ENCODE measurements at places on chromosomes 7 and 10. TPM values are rescaled to one million over a fixed set of nuclear protein-coding genes. Genes with fewer than 3 reads are reported as not detected.

DNA sequence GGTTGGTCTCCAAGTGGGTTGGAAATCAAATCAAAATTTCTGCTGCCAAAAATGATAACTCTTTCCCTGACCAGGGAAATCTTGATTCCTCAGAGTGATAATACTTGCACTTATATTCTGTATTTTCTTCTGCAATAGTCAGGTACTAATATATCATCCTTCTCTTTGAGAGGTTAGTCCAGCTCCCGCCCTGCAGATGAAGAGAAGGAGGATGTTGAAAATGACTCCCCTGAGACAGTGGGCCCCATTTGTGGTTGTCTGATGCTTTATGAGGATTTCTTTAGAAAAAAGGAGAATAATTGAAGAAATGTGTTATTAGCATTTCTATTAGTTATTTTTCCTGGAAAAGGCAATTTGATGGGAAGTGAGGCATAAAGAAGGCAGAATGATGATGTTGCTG is 213.0 kb downstream of the SEC23IP start:
- H3K4me3 ChIP-seq, result no peak overlapping the region
- DNase-seq, result no peak
- H3K4me1 ChIP-seq, result no peaks in the 10 kb centered on the region
- H3K36me3 ChIP-seq, result no peaks in the 10 kb centered on the region
- no peak overlapping the region for H3K27ac ChIP-seq
- H3K27me3 ChIP-seq, result no peaks in the 10 kb centered on the region

- peaks cover 23% of the 10 kb centered on the region for H3K4me1 ChIP-seq
- H3K4me3 ChIP-seq, result no peak overlapping the region
- no peaks in the 10 kb centered on the region for H3K27me3 ChIP-seq
Measured at GRCh38 chr7:74061840-74062539, 21.6 kb upstream of the LIMK1 start.

DNA sequence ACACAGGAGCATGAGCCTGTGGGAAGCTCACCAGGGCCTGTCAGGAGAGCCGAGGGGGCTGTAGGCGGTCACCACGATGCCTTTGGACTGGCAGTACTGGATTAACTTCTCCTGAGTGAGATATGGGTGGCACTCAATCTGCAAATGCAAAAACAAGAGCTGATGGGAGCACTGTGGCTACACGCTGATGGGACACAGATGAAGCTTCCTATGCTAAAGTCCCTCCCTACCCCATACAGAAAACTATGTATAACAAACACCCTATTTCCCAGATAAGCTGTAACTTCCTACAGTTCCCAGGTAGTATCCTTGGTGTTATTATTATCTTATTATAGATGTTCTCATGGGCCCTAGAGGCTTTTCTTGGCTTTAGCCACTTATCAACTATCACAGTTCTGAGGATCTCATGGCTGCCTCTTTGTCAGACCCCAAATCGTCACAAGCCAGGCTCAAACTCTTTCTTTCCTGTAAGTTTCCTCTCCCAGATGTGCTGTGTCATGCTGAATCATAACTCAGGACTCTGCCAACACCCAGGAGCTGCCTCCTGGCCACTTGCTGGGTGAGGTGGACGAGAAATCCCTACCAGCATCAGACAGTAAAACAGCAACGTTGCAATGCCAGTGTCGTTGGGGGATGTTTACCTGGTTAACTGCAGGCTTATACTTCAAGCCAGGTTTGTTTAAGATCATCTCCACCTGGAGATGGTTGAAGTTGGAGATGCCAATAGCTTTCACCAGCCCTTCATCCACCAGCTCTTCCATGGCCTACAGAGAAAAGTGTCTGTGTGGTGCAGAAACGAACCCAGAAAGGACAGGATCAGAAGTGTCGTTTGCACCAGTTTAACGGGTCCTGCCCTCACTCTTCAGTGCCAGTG is 10.3 kb downstream of the AKR1B1 start:
- no peaks in the 10 kb centered on the region for H3K27me3 ChIP-seq
- H3K36me3 ChIP-seq, result peaks cover 76% of the 10 kb centered on the region
- peaks cover 9% of the 10 kb centered on the region for H3K4me1 ChIP-seq

DNA sequence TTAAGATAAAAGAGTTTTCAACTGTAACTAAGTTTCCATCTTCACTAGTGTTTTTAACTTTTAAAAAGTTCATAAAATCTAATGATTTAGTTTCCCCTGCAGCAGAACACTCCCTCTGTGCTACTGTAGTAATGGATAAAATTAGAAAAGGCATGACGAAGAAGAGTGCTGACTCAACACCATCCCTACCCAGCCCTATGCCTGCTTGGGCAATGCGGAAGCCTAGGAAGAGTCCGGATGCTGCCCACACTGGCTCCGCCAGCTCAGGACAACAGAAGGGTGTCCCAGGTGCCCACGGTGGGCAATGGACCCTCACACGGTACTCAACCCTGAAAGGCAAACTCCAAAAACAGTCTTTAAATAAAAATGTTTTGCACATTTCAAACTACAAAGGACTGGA is 118.2 kb downstream of the LARP4B start:
- peaks cover 9% of the 10 kb centered on the region for H3K4me1 ChIP-seq
- peaks cover 67% of the 10 kb centered on the region for H3K36me3 ChIP-seq
- no peaks in the 10 kb centered on the region for H3K27me3 ChIP-seq
- no peak overlapping the region for H3K27ac ChIP-seq
- no peak for DNase-seq

DNA sequence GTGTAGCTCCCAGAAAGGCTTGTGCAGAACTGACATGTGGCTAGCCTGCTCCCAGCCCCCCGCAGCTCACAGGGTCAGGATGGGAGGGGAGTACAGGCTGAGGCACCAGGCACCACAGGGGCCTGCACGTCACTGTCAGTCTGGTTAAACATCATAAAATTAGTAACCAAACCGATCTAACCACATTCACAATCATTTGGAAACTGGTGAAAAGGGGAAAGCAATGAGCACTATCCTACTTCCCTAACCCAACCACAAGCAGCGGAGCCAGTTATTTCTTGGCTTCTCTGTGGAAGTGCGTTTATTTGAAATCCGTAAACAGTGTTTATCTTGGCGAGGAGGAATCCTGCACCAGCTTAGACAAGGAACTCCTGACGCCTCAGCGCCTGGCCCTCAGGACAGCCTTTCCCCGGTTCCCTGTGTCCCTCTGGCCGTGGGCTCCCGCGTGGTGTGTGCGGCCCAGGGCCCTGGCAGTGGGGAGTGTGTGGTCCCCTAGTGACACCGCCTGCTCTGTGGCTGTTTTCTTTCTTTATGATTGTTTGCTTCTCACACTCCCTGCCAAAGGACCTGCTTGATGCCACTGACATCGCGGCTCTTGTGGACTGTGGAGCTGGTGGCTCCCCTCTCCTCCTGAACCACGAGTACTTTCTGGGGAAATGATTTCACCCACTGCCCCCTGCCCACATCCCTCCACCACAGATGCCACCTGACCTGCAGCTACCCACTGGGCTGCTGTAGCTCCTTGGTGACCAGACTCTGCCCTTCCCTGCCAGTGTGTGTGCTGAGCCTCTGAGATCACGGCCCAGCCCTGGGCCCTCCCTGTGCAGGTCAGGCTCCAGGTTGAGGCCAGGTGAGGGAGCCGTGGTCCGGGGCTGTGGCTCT is 38.0 kb downstream of the INPP5A start:
- peak overlapping the region; percentile 18 for H3K27ac ChIP-seq
- H3K27me3 ChIP-seq, result no peaks in the 10 kb centered on the region
- DNase-seq, result no peak
- H3K4me1 ChIP-seq, result peaks cover 68% of the 10 kb centered on the region
- no peak overlapping the region for H3K4me3 ChIP-seq

GRCh38 chr7:80146545-80147182 is 12.0 kb downstream of the GNAI1 start:
- H3K4me3 ChIP-seq, result no peak overlapping the region
- peaks cover 13% of the 10 kb centered on the region for H3K4me1 ChIP-seq
- no peaks in the 10 kb centered on the region for H3K27me3 ChIP-seq
- H3K36me3 ChIP-seq, result no peaks in the 10 kb centered on the region

DNA sequence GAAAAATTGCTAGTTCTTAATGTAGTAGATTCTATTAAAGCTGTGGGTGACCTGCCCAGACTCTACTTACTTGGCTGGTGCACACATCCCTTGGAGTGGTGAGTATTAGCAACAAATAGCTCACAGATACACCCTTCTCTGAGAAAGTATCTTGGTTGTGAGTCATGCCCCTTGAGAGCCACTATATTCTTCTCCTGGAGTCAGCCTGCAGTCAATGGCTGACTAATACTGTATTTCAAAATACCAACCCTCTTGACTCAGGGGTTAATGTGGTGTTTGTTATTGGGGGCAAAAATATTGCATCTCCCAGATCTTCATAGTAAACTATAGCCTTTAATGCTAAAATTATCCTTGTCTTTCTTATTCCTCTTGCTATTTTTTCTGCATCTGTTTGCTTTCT is 354.9 kb downstream of the BMPER start:
- H3K4me3 ChIP-seq, result no peak overlapping the region
- H3K27me3 ChIP-seq, result no peaks in the 10 kb centered on the region
- no peaks in the 10 kb centered on the region for H3K4me1 ChIP-seq
- H3K27ac ChIP-seq, result no peak overlapping the region

- DNase-seq, result no peak
- H3K36me3 ChIP-seq, result no peaks in the 10 kb centered on the region
- H3K27ac ChIP-seq, result no peak overlapping the region
- no peak overlapping the region for H3K4me3 ChIP-seq
- no peaks in the 10 kb centered on the region for H3K4me1 ChIP-seq
Measured at GRCh38 chr7:78052112-78052511, 253.5 kb downstream of the PHTF2 start.

- no peaks in the 10 kb centered on the region for H3K36me3 ChIP-seq
- no peak overlapping the region for H3K27ac ChIP-seq
- H3K4me1 ChIP-seq, result peaks cover 6% of the 10 kb centered on the region
- H3K4me3 ChIP-seq, result no peak overlapping the region
- no peaks in the 10 kb centered on the region for H3K27me3 ChIP-seq
Measured at GRCh38 chr7:69698109-69698825, 100.0 kb downstream of the AUTS2 start.

- H3K27me3 ChIP-seq, result no peaks in the 10 kb centered on the region
- no peaks in the 10 kb centered on the region for H3K36me3 ChIP-seq
- H3K27ac ChIP-seq, result no peak overlapping the region
Measured at GRCh38 chr7:12741951-12742575, 54.6 kb downstream of the ARL4A start.

GRCh38 chr7:875051-875450 is 1.3 kb upstream of the GET4 start:
- no peak for DNase-seq
- H3K4me3 ChIP-seq, result no peak overlapping the region
- H3K36me3 ChIP-seq, result peaks cover 6% of the 10 kb centered on the region
- peaks cover 29% of the 10 kb centered on the region for H3K4me1 ChIP-seq

DNA sequence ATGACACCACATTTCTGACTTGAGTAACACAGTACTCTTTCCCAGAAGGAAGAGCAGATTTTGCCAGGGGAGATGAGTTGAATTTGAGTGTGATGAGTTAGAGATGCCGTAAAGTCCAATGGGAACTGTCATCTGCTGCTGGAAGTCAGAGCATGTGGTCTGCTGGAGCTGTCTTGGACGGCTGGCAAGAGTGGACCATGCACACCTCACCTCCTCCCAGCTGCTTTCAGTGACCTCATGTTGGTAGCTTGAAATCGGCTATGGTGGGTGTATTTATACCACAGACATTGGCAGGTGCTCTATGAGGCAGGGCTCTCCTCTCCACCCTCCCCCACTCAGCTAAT is 82.3 kb downstream of the COL13A1 start:
- no peaks in the 10 kb centered on the region for H3K36me3 ChIP-seq
- H3K4me1 ChIP-seq, result no peaks in the 10 kb centered on the region
- DNase-seq, result no peak
- H3K27ac ChIP-seq, result no peak overlapping the region
- no peaks in the 10 kb centered on the region for H3K27me3 ChIP-seq
- no peak overlapping the region for H3K4me3 ChIP-seq

GRCh38 chr7:9498303-9498702 is 1064.9 kb downstream of the NXPH1 start:
- H3K4me1 ChIP-seq, result no peaks in the 10 kb centered on the region
- no peaks in the 10 kb centered on the region for H3K27me3 ChIP-seq
- no peak for DNase-seq

DNA sequence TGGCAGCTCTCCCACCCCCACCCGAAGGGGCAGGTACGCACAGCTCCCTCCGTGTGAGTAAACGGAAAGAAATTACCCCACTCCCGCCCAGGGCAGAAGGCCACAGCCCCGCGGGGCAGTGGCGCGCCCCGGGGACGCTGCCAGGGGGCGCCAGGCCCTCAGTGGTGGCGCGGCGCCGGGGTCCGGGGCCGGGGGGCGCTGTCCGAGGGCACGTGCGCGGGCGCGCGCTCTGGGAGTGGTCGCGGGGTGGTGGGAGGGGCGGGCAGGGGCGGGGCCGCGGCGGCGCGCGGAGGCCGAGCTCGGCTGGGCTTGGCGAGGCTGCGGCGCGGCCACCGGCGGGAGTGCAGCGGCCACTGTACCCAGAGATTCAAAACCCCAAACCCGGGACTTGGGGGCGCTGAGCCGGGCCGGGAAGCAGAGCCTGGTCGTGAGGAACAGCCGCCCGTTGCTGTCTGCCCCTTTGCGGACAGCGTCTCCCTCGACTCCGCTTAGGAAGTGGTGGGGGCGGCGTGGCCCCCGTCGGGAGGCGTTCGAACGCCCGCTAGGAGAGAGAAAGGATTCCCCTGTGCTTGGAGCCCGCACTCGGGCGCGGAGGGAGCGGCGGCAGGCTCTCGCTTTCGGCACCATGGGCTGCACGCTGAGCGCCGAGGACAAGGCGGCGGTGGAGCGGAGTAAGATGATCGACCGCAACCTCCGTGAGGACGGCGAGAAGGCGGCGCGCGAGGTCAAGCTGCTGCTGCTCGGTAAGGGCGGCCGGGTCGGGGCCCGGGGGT is at the start of gene GNAI1:
Gene GNAI1, plus strand, starts transcription at position 296 of the 773 bp plus-strand sequence. Its CDS starts 330 bp downstream, at position 626.
- peak within 1 kb of the TSS; percentile 91 for H3K4me3 ChIP-seq
- peaks cover 22% of the 10 kb centered on the region for H3K4me1 ChIP-seq
- peak; percentile 60 for DNase-seq
- no peaks in the 10 kb centered on the region for H3K36me3 ChIP-seq

- no peak for DNase-seq
- H3K36me3 ChIP-seq, result no peaks in the 10 kb centered on the region
- no peak overlapping the region for H3K27ac ChIP-seq
Measured at GRCh38 chr10:23055424-23056185, 39.8 kb upstream of the MSRB2 start.

DNA sequence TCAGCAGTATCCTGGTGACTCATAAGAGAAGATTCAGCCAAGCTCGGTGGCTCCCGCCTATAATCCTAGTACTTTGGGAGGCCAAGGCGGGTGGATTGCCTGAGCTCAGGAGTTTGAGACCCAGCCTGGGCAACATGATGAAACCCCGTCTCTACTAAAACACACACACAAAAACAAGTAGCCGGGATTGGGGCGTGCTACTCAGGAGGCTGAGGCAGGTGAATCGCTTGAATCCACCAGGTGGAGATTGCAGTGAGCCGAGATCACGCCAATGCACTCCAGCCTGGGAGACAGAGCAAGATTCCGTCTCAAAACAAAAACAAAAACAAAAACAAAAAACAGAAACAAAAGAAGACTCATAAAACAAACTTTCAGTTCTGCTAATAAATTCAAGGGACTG is 551.1 kb upstream of the POT1 start:
- H3K27ac ChIP-seq, result no peak overlapping the region
- H3K27me3 ChIP-seq, result no peaks in the 10 kb centered on the region
- no peaks in the 10 kb centered on the region for H3K36me3 ChIP-seq
- H3K4me1 ChIP-seq, result no peaks in the 10 kb centered on the region
- no peak overlapping the region for H3K4me3 ChIP-seq
- DNase-seq, result no peak

OPN1SW gene
- total RNA-seq, result not detected

JAKMIP3 gene
- total RNA-seq, result 0.13 TPM

TEX47 gene
- total RNA-seq, result not detected

NRCAM gene
- total RNA-seq, result 3.1 TPM

TRIL gene
- total RNA-seq, result 5.2 TPM

MRPS16 gene
- 65.5 TPM for total RNA-seq

RTKN2 gene
- 68.1 TPM for total RNA-seq

SPDYE9 gene
- total RNA-seq, result not detected

SPDYE8 gene
- total RNA-seq, result not detected

DYDC1 gene
- total RNA-seq, result not detected

BTBD16 gene
- total RNA-seq, result 0.91 TPM

Data from upper lobe of left lung (tissue), 6 donors.